ENCODE measurements at places on chromosomes 5 and 9. TPM values are rescaled to one million over a fixed set of nuclear protein-coding genes. Genes with fewer than 3 reads are reported as not detected.

Gene FLT4
- polyA plus RNA-seq: 10.2 TPM

Gene OR1N2
- not detected for polyA plus RNA-seq

DNA sequence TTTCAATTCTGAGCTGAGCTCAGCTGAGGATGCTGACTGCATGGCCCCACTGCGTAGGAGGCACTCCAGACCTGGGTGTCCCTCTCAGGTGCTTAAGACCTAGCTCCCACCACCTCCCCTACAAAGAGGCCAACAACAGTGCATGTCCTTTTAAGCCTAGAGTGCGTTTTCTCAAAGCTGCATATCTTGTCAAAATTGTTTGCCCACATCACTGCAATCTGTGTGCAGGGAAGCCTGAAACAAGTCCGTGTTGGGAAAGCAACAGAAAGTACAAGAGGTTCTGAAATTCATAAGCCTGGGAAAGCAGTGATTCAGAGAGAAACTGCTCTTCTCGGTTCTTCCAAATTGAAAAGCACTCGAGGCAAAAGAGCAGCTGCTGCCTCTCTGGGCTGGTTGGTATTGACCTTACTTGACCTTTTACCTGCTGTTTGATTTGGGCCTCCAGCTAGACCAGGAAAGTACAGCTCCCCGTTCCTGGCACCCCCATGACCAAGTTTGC is 238.4 kb downstream of the NR2F1-AS1 start:
- H3K36me3 ChIP-seq: no peaks in the 10 kb centered on the region
- H3K27me3 ChIP-seq: no peaks in the 10 kb centered on the region
- DNase-seq: no peak
- H3K27ac ChIP-seq: no peak overlapping the region
- no peaks in the 10 kb centered on the region for H3K4me1 ChIP-seq

Gene RASGRF2
- 3.1 TPM for polyA plus RNA-seq

- peaks cover 33% of the 10 kb centered on the region for H3K36me3 ChIP-seq
- peak overlapping the region; percentile 68 for H3K27ac ChIP-seq
- peak overlapping the region; percentile 78 for H3K4me3 ChIP-seq
- peak; percentile 62 for DNase-seq
- H3K27me3 ChIP-seq: no peaks in the 10 kb centered on the region
Measured at GRCh38 chr9:128341435-128341849, 1.1 kb downstream of the SLC27A4 start.

GRCh38 chr9:15622318-15622971 is 69.6 kb downstream of the CCDC171 start:
- H3K36me3 ChIP-seq: no peaks in the 10 kb centered on the region
- H3K27ac ChIP-seq: no peak overlapping the region
- H3K27me3 ChIP-seq: no peaks in the 10 kb centered on the region
- DNase-seq: no peak
- H3K4me3 ChIP-seq: no peak overlapping the region

GRCh38 chr9:96436063-96436455 is 13.9 kb upstream of the HABP4 start:
- H3K4me3 ChIP-seq: no peak overlapping the region
- H3K4me1 ChIP-seq: no peaks in the 10 kb centered on the region

Measured in large intestine (tissue), 12 donors.